ENCODE measurements at places on chromosomes 12 and 14. TPM values are rescaled to one million over a fixed set of nuclear protein-coding genes. Genes with fewer than 3 reads are reported as not detected.

RPL36AL gene
- 189 TPM for total RNA-seq

RPGRIP1 gene
- total RNA-seq, result not detected

FGD4 gene
- 7.1 TPM for total RNA-seq

CLEC4D gene
- total RNA-seq, result not detected

ERP27 gene
- 0.37 TPM for total RNA-seq

SRRM4 gene
- not detected for total RNA-seq

CAPRIN2 gene
- 21.7 TPM for total RNA-seq

NR1H4 gene
- not detected for total RNA-seq

TDG gene
- 10.4 TPM for total RNA-seq

CBLN3 gene
- 15.3 TPM for total RNA-seq

HOXC5 gene
- total RNA-seq, result not detected

ARHGAP9 gene
- not detected for total RNA-seq

FOXM1 gene
- total RNA-seq, result 4.2 TPM

HSPB8 gene
- 10.9 TPM for total RNA-seq

VRTN gene
- total RNA-seq, result not detected

PFKM gene
- 51.6 TPM for total RNA-seq

P2RX7 gene
- total RNA-seq, result not detected

OR4E2 gene
- total RNA-seq, result not detected

MGAT4C gene
- total RNA-seq, result under 0.01 TPM

SPX gene
- 1.9 TPM for total RNA-seq

MGP gene
- 5,324 TPM for total RNA-seq

SRGAP1 gene
- total RNA-seq, result 17.4 TPM

KRT8 gene
- 9.6 TPM for total RNA-seq

ACRBP gene
- 0.31 TPM for total RNA-seq

ZNF268 gene
- 24.8 TPM for total RNA-seq

BCL2L14 gene
- not detected for total RNA-seq

SLC38A6 gene
- total RNA-seq, result 19.1 TPM

BEGAIN gene
- 0.69 TPM for total RNA-seq

CLEC4C gene
- not detected for total RNA-seq

HECTD1 gene
- 132 TPM for total RNA-seq

SLC7A8 gene
- 13.9 TPM for total RNA-seq

ATP23 gene
- 10.9 TPM for total RNA-seq

SLC25A21 gene
- total RNA-seq, result 0.44 TPM

KRT6B gene
- not detected for total RNA-seq

TMEM63C gene
- total RNA-seq, result not detected

STK38L gene
- total RNA-seq, result 12.4 TPM

SLC10A1 gene
- total RNA-seq, result not detected

C1R gene
- total RNA-seq, result 903 TPM

CYP27B1 gene
- 1.3 TPM for total RNA-seq

GALC gene
- total RNA-seq, result 21.3 TPM

KRT79 gene
- not detected for total RNA-seq

ANO6 gene
- total RNA-seq, result 44.6 TPM

CFAP251 gene
- 3.4 TPM for total RNA-seq

AICDA gene
- total RNA-seq, result not detected

DLK1 gene
- 0.19 TPM for total RNA-seq

KRT72 gene
- total RNA-seq, result not detected

C12orf56 gene
- not detected for total RNA-seq

IGF1 gene
- total RNA-seq, result 1.1 TPM

IGFBP6 gene
- 457 TPM for total RNA-seq

CORO1C gene
- total RNA-seq, result 87.1 TPM

All from cardiac ventricle fibroblast (primary cell).